ENCODE measurements at places on chromosomes 16 and 17.

DNA sequence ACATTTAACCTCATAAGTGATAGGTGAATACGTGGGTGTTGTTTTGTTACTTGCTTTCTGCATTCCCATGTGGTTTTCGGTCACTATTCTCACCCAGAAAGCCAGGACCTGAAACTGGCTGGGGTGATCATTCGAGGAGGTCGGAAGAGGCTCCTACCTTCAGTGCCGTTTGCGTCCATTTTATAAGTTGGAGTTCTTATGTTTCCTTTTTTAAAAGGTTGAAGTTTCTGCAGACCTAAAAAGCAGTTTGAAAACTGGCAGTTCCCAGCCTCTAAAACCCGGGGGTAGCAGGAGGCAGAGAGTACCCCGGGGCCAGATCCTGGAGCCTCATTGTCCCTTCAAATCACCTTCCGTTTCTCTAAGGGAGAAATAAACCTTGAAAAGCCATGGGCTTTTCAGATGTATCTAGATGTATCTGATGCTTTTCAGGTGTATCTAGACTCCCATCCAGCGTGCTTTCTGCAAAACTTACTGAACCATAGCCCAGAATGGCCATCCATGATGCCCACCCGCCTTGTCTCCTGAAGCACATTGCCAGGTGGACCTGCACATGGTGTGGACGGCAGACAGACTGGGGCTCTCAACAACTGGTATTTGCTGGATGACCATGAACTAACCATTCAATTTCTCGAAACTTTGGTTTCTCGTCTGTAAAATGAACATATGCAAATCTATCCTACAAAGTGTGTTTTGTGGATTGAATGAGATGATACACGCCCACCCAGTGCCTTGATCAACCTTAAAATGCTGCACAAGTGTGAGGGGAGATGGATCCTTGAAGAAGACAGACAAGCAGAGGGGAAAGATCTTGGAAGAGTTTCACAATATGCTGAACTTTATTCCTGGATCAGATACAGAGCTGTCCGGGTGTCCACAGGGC lies 1.3 kb downstream of the NLRC5 start:
- no peak for DNase-seq
- peaks cover 7% of the 10 kb centered on the region for H3K4me1 ChIP-seq
- H3K27ac ChIP-seq: no peak overlapping the region
- H3K36me3 ChIP-seq: no peaks in the 10 kb centered on the region
- no peaks in the 10 kb centered on the region for H3K27me3 ChIP-seq

- peaks cover 11% of the 10 kb centered on the region for H3K4me1 ChIP-seq
- no peaks in the 10 kb centered on the region for H3K27me3 ChIP-seq
- H3K36me3 ChIP-seq: no peaks in the 10 kb centered on the region
- DNase-seq: peak; percentile 53
- no peak overlapping the region for H3K4me3 ChIP-seq
- H3K27ac ChIP-seq: no peak overlapping the region
These were observed 84.1 kb downstream of the TBC1D16 start for GRCh38 chr17:79951361-79952264.

GRCh38 chr17:44205962-44206824 lies 6.5 kb upstream of the ATXN7L3 start:
- peak overlapping the region; percentile 47 for H3K27ac ChIP-seq
- H3K36me3 ChIP-seq: peaks cover 38% of the 10 kb centered on the region
- no peaks in the 10 kb centered on the region for H3K27me3 ChIP-seq

DNA sequence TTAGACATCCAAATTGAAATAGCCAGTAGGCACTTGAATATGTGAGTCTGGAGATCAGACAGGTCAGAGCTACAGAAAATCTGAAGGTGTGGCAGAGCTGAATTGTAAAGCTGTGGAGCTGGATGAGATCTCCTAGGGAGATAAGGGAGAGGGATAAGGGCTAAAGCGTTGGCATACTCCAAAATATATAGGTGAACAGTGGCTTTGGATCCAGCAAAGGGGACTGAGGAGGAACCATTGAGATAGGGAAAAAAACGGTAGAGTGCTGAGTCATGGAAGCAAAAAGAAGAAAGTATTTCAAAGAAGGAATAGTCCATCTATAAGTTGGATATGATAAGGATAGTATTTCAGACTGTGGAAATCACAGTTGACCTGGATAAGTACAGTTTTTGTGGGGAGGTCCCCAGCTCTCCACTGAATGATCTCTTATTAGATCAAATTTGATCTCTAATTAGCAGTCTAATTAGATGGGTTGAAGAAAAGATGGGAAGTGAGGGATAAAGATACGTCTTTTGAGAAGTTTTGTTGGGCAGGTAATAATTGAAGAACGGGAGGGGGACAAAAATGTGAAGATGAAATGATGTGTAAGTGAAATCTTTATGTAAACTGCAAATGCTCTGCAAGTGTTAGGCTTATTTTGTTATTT lies 587 bp upstream of the DBF4B start:
- H3K27ac ChIP-seq: peak overlapping the region; percentile 60
- peaks cover 8% of the 10 kb centered on the region for H3K4me1 ChIP-seq
- H3K4me3 ChIP-seq: peak overlapping the region; percentile 70
- no peaks in the 10 kb centered on the region for H3K27me3 ChIP-seq
- no peaks in the 10 kb centered on the region for H3K36me3 ChIP-seq

DNA sequence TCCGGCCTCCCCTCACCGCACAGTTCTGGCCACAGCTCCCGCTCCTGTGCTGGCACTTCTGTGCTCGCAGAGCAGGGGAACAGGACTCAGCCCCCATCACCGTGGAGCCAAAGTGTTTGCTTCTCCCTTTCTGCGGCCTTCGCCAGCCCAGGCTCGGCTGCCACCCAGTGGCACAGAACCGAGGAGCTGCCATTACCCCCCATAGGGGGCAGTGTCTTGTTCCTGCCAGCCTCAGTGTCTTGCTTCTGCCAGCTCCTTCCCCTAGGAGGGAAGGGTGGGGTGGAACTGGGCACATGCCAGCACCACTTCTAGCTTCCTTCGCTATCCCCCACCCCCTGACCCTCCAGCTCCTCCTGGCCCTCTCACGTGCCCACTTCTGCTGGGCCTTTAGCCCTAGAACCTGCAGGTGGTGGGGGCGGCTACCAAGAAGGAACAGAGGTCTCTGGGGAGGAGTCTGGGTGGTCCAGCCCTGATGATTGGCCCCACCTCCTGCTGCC lies 645 bp upstream of the ELMO3 start:
- peaks cover 84% of the 10 kb centered on the region for H3K36me3 ChIP-seq
- no peak overlapping the region for H3K4me3 ChIP-seq
- peak overlapping the region; percentile 78 for H3K27ac ChIP-seq
- H3K27me3 ChIP-seq: no peaks in the 10 kb centered on the region
- peak; percentile 79 for DNase-seq

- H3K4me3 ChIP-seq: no peak within 1 kb of the TSS
- H3K27me3 ChIP-seq: no peaks in the 10 kb centered on the region
- peak; percentile 23 for DNase-seq
These were observed at the start of gene SNX20 for GRCh38 chr16:50681021-50681885. Gene SNX20 (minus strand): TSS chr16:50681312. CDS start chr16:50677526, 3,786 bp downstream.

GRCh38 chr16:76376988-76377387 lies 99.8 kb downstream of the CNTNAP4 start:
- H3K4me3 ChIP-seq: no peak overlapping the region
- peaks cover 6% of the 10 kb centered on the region for H3K27me3 ChIP-seq
- H3K4me1 ChIP-seq: no peaks in the 10 kb centered on the region
- DNase-seq: no peak
- no peaks in the 10 kb centered on the region for H3K36me3 ChIP-seq

- H3K27ac ChIP-seq: peak overlapping the region; percentile 18
- no peaks in the 10 kb centered on the region for H3K27me3 ChIP-seq
- no peak overlapping the region for H3K4me3 ChIP-seq
- peaks cover 9% of the 10 kb centered on the region for H3K4me1 ChIP-seq
These were observed 17.5 kb upstream of the RPTOR start for GRCh38 chr17:80527016-80527645.

Measured in RWPE2 (cell line).